ENCODE measurements at places on chromosomes 6 and 20.

DNA sequence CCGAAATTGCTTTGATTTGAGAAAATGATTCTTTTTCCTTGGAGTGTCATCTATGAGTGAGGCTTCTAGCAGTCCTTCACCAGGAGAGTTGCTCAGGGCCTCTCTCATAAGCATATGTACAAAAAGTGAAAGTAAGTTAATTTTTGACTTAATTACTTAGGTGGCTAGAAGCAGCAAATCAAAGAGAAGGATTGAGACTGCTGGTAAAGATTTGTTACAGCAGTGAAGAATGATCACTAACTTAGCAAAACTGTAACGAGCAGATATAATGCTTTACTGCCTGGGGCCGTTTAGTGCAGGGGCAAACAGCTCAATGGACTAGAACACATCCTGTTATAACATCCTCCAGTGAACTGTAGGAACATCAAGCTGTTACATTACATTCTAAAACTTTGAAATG, 167.8 kb upstream of the RIPOR2 start:
- no peak for DNase-seq

- DNase-seq, result no peak
Observed at GRCh38 chr6:135182071-135183001, 1.2 kb downstream of the MYB start.

DNA sequence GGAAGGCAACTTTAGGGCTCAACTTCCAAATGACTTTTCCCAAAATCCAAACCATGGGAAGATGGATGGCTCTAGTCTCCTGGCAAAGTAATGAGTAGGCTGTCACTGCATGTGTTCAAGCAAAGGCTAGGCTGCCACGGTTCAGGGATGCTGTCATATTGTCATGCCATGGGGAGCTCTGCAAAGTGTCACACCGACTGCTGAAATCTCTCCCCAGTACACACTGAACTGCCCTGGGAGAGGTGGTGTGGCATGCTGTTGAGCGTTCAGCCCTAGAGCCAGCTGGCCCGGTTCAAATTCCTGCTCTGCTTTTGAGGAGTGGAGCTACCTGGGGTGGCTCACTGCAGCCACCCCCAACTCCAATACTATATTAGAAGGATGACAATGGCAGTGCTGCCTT, 115.9 kb downstream of the LRFN2 start:
- DNase-seq, result no peak

GRCh38 chr20:15916623-15917022, 656.6 kb downstream of the KIF16B start:
- no peak for DNase-seq

DNA sequence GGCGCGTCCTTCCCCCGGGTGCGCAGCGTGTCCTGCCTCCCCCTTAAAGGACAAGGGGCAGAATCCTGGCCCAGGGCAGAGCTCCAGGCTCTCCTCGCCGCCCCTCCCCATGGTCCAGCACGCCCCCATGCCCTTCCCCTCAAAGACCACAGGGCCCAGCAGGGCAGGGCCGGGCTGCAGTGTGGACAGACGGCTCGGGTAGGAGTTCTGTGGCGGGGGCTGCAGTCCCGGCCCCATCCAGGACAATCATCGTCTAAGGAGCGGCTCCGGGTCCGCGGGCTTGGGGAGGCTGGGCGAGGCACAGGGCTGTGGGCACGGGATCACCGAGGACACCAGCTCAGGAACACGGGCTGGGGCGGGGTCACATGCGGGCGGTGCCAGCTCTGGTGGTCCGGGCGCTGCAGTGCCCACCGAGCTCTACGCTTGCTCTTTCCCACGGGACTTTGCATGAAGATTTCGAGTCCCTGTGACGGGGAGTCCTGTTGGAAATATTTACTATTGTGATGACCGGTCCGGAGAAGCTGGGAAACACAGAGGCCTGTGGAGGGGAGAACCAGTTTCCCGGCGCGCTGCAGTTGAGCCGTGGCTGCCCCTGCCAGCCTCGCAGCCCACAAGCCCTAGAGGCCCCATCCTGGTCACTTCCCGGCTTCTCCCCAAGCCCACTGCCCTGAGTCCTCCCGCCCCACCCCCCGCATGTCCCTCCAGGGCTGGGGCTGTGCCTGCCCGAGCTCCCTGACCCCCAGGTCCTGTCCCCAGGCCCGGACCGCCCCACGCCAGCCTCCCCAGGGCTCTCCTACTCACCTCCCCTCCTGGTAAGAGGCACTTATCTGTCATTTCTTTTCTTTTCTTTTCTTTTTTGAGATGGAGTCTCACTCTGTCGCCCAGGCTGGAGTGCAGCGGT, 20.6 kb downstream of the SLC17A9 start:
- DNase-seq, result no peak

DNA sequence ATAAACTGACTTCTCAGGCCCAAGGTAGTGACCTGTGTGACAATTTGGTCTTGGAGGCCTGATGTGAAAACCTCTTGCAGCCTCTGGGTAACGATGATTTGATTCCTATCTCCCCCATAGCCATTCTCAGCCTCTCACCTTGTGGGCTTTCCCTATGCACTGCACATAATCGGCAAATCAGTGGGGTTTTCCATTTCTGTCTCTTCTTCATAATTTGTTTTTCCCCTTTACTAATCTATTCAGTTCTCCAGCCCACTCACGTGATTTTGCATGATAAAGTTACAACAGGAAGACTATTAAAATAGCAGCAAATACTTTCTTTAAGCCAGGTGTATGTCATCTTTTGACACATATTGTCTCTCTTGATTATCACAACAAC, 893.7 kb downstream of the TFAP2A start:
- no peak for DNase-seq

DNA sequence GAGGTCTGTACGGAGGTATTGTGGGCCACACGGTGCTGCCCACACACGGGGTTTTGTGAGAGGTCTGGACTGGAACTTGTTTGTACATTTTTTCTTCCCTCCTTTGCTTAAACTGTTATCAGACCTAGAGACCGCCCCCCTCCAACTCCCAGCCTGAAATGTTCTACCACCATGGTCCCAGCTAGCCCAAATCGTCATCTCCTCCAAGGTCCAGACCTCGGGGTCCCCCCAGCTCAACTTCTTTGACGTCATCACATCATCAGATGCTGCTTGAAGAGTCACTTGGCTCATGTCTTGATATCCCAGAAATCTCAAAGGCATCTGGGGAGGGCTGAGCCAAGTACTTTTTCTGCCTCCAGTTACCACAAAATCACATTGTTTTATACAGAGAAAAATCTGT, 2.8 kb upstream of the CCDC170 start:
- no peak for DNase-seq

DNA sequence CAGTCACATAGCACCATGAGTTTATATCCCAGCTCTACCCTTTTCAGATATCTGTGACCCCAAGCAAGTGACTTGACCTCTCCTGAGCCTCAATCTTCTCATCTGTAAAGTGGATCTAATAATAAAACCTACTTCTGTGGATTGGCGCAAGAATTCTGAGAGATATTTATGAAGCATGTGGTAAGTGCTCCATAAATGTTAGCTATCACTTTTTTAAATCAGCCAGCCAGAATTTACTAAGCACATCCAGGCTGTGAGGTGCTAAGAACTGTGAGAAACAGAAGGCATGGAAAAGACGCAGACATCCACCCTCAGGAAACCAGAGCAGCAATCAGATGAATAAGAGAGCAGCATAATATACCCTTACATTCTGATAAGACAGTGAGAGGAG, 862 bp downstream of the C20orf96 start:
- DNase-seq, result no peak

GRCh38 chr20:44465001-44465560, 10.6 kb upstream of the TTPAL start:
- DNase-seq, result no peak

DNA sequence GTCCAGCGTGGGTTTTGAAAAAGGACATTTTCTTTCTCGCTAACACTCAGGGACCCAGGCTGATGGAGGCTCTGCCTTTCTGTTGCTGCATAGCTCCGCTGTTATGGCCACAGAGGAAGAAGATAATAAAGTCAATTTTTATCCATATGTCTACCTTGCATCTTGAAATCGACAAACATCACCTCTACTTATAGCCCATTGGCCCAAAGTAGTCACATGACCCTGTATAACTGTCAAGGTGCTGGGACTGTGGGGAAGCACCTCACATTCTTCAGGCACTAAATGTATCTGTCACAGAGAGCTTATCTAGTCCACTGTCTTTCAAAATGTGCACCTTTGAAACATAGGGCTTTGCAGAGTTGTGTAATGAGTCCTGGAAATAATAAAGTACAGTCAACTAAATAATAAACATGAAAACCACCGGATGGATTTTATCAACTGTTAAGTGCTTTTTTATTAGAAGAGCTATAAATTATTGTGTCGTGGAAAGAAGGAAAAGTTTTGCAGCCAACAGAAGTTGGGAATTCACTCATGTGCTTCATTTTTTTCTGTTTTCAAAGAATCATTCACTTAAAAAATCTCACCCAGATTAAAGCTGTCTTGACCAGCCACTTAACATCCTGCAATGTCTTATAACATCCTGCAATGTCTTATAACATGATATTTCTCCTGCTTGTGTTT, 47.7 kb upstream of the RCAN2 start:
- no peak for DNase-seq

DNA sequence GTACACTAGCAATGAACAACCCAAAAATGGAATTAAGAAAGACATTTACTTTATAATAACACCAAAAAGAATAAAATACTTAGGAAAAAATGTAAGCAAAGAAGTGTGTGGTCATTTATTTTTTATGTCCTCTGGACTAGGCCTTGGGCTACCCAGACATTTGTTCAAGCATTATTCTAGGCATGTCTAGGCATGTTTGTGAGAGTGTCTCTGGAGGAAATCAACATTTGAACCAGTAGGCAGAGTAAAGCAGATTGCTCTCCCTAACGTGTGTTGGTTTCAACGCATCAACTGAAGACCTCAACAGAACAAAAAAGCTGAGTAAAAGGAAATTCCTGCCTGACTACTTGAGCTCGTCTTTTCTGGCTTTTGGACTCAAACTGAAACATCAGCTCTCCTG, 84.5 kb downstream of the ANKEF1 start:
- DNase-seq, result no peak

DNA sequence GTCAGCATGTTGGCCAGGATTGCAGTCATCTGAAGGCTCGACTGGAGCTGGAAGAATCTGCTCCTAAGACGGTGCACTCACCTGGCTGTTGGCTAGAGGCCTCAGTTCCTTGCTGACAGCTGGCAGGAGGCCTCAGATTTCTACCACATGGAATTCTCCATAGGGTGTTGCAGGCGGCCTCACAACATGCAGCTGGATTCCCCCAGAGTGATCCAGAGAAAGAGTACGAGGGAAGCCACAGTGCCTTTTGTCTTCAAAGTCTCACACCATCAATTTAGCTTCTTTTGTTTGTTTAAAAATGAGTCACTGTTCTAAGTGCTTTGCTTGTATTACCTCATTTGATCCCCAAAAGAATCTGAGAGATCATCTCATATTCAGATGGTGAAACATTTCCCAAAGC, 65.5 kb upstream of the FYN start:
- no peak for DNase-seq

DNA sequence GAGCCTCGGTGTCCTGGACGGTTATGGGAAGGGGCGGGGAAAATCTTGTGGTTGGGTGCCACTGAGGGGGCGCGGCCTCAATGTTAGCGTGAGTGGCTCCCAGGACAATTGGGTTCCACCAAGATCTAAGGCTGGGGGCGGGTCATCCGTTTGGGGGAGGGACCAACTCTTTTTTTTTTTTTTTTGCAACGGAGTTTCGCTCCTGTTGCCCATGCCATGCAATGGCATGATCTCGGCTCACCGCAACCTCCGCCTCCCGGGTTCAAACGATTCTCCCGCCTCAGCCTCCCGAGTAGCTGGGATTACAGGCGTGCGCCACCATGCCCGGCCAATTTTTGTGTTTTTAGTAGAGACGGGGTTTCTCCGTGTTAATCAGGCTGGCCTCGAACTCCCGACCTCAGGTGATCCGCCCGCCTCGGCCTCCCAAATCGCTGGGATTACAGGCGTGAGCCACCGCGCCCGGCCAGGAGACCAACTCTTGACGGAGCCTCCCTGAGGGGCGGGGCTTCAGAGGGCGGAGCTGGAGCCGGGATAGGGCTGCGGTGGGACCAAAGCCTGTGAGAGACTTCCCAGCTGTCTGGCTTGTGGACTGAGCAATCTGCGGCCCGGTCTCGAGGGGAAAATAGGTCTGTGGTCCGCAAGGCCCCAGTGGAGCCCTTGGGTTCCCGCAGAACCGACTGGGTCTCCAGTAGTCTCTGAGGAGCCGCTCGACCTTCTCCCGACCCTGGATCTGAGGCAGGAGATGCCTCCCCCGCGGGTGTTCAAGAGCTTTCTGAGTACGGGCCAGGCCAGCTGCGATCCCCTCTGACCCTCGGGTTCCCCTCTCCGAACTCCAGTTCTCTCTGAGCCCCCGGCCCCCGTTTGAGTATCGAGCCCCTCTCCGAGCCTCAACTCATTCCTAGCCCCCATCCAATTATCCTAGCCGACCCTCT, 1.1 kb downstream of the SPAG4 start:
- no peak for DNase-seq

GRCh38 chr20:35264755-35265154, 13.2 kb downstream of the MMP24OS start:
- no peak for DNase-seq

- DNase-seq, result no peak
Observed at GRCh38 chr6:10271982-10272381, 142.9 kb downstream of the TFAP2A start.

GRCh38 chr6:166446567-166447065, 63.9 kb upstream of the MPC1 start:
- DNase-seq, result no peak

DNA sequence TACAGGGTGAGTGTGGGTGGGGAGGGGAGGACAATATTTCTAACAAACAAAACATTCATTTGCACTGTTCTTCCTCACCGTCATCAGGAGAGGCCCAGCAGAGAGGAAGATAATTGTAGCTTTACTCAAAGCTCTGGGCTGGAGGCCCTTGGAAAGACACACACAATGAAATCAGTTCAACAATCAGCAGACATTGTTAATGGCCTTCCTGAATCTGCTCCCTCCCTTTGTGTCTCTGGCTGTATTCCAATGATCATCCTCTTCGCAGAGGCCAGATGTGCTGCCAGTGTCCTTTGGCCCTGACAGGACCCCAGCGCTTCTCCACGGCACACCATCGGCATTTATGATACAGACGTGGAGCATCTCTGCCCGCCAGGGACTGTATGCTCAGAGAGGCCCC, 44.6 kb upstream of the LRFN2 start:
- no peak for DNase-seq
